ENCODE measurements at places on chromosomes 2 and 18.

GRCh38 chr2:157468931-157469708, 25.2 kb upstream of the CYTIP start:
- peak overlapping the region; percentile 96 for H3K27ac ChIP-seq
- no peak for DNase-seq
- H3K27me3 ChIP-seq = no peaks in the 10 kb centered on the region
- H3K4me3 ChIP-seq = peak overlapping the region; percentile 65
- H3K36me3 ChIP-seq = no peaks in the 10 kb centered on the region
- H3K4me1 ChIP-seq = peaks cover 31% of the 10 kb centered on the region

DNA sequence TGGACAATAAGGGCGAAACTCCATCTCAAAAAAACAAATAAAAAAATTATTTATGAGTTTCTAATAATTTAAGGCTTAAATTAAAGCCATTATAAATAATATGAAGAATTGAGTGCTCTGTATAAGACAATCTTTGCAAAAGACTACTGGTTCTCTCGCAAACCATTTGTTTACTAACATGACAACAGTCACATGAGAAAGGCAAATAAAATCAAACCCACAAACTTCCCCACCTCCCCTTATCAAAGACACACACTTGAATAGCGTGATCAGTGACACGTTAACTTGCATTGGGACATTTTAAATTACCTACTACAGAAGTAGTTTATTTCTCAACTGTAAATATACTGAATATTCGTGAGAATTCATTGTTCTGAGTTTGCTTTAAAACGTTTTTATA, 21.1 kb downstream of the RAB1A start:
- H3K4me3 ChIP-seq = no peak overlapping the region
- H3K27ac ChIP-seq = no peak overlapping the region
- no peaks in the 10 kb centered on the region for H3K27me3 ChIP-seq
- H3K4me1 ChIP-seq = peaks cover 38% of the 10 kb centered on the region
- H3K36me3 ChIP-seq = peaks cover 2% of the 10 kb centered on the region
- no peak for DNase-seq

DNA sequence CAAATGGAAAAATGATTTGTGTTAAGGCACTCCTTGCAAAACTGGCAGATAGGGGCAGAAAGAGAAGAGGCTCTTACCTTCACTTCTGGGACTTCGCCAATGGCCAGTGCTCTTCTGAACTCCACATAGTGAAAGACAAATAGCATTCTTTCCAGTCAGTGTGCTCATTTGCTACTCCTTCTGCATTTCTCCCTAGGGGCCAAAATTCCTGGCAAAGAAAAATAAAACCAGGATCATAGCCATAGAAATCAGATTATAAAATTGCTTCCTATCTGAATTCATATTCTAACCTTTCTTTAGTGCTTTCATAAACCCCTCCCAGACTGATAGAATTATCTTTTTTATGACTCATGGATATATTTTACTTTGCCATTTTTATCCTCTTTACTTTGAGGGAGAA, 56.9 kb upstream of the PELI1 start:
- H3K4me1 ChIP-seq = peaks cover 37% of the 10 kb centered on the region
- peak overlapping the region; percentile 100 for H3K27ac ChIP-seq
- peaks cover 2% of the 10 kb centered on the region for H3K36me3 ChIP-seq
- no peak overlapping the region for H3K4me3 ChIP-seq
- no peak for DNase-seq

DNA sequence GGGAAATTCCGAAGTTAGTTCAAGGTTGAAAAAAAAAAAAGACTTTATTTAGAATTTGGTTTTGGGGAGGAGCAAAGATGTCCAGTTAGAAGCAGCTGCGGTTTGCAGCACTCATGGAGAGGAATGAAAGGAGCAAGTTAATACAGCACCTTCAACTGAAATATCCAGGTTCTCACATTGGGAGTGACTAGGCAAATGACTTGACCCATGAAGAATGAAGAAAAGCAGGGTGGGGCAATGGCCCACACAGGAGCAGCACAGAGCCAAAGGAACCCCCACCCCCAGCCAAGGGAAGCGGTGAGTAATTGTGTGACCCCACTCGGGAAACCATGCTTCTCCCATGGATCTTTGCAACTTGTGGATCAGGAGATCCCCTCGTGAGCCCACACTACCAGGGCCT, 32.8 kb downstream of the ZNF892 start:
- H3K27ac ChIP-seq = no peak overlapping the region
- H3K4me3 ChIP-seq = no peak overlapping the region
- no peaks in the 10 kb centered on the region for H3K27me3 ChIP-seq
- H3K4me1 ChIP-seq = no peaks in the 10 kb centered on the region
- no peak for DNase-seq
